ENCODE measurements at places on chromosomes 6 and 20.
A peak's percentile ranks its signal among the peaks of the same experiment; 100 is the strongest.

- DNase-seq: no peak
These were observed 328.9 kb downstream of the FARS2 start for GRCh38 chr6:5590187-5590586.

GRCh38 chr6:157813191-157813590, 9.9 kb upstream of the SNX9 start:
- no peak for DNase-seq

DNA sequence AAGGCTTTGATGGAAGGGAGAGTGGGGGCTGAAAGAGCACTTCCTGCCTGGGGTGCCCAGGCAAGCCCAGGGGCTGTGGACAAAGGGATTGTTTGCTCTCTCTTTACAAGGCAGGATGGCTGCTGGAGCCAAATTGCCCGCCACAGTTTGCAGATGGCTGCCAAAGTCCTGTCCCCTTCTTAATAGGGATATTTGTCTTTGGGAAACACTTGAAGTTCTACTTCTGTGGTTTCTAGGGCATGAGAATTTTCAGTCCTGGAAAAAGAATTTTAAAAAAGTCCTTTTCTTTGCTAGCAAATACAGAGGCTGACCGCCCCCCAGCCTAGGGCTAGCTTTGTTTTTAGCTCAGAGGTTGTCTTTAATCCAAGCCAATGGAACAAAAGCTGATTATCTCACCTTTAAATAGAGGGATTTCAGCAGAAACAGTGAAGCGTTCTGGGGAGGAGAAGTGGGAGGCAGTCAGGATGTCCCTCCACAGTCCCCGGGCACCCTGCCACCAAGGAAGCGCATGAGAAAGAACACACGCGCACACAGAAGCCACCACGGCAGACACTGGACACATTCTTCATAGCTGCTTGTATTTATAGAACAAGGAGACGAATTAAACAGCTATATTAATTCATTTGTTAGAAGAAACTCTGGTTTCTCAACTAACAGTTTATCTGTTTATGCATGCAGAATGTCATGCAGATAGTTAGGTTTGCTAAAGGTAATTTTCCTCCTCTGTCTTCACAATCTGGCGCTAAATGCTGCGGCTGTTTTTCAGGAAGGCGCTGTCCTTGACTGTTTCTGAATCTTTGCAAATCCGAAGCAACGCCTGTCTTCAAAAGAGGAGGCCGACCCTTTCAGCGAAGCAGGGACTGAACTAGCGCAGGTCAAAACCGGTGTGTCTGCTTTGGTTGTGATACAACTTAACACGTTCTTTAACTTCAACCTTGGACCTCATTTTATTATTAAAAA, 736.9 kb downstream of the QKI start:
- DNase-seq: no peak

- no peak for DNase-seq
These were observed 90.4 kb downstream of the CARMIL1 start for GRCh38 chr6:25369433-25370177.

DNA sequence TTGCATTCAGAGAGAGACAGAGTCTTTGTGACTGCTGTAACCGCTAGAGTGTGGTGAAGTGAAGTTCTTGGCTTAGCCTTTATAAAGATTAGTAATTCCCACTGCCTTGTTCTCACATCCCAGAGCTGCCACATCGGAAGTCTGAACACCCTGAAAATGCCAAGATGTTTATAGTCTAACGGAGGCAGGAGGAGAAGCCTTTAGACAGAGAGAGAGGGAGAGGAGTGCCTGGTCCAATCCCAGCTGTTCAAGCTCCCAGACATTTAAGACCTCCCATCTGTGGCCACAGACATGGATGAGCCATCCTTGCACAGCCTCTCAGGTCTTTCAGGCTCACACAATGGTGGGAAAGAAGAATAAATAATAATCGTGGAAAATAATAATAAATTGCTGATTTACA, 1422.8 kb upstream of the EYS start:
- DNase-seq: no peak

GRCh38 chr6:127917766-127918165, 16.9 kb upstream of the THEMIS start:
- DNase-seq: no peak

- no peak for DNase-seq
These were observed 98.4 kb upstream of the CARMIL1 start for GRCh38 chr6:25180630-25181349.

- DNase-seq: no peak
These were observed 119.4 kb downstream of the AIG1 start for GRCh38 chr6:143179901-143180612.

DNA sequence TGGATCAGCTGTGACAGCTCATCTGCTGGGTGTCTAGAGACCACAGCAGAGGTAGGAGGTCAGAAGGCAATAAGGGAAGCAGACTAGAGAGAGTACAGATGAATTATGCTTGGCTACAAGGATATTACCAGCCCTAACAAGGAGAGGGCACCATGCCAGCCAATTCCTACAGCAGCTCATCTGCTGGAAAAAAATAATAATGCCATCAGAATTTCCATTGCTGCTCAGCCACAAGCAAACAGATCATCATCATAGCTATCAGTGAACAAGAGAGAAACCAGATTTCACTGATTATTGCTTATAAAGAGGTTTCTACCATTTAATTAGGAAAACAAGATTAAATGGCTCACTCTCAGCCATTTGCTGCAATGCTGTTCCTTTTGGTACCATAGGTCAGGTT, 66.5 kb downstream of the PSMG4 start:
- DNase-seq: peak; percentile 13

- DNase-seq: no peak
These were observed 149.7 kb upstream of the TNFAIP3 start for GRCh38 chr6:137717074-137718073.

DNA sequence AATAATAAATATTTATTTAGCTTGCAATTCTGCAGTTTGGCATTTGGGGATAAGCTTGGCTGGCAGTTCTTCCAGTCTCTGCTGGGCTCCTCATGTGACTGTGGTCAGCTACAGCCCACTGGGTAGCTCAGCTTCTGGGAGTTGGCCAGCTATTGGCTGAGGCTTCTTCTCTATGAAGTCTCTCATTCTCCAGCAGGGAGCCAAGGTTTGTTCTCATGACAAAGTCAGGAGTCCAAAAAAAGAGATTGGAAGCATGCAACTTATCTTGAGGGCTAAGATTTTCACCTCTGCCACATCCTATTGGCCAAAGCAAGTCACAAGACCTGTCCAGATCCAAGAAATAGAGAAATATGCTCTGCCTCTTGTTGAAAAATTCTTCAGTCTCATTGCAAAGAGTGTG, 94.6 kb downstream of the SNAP25 start:
- no peak for DNase-seq

DNA sequence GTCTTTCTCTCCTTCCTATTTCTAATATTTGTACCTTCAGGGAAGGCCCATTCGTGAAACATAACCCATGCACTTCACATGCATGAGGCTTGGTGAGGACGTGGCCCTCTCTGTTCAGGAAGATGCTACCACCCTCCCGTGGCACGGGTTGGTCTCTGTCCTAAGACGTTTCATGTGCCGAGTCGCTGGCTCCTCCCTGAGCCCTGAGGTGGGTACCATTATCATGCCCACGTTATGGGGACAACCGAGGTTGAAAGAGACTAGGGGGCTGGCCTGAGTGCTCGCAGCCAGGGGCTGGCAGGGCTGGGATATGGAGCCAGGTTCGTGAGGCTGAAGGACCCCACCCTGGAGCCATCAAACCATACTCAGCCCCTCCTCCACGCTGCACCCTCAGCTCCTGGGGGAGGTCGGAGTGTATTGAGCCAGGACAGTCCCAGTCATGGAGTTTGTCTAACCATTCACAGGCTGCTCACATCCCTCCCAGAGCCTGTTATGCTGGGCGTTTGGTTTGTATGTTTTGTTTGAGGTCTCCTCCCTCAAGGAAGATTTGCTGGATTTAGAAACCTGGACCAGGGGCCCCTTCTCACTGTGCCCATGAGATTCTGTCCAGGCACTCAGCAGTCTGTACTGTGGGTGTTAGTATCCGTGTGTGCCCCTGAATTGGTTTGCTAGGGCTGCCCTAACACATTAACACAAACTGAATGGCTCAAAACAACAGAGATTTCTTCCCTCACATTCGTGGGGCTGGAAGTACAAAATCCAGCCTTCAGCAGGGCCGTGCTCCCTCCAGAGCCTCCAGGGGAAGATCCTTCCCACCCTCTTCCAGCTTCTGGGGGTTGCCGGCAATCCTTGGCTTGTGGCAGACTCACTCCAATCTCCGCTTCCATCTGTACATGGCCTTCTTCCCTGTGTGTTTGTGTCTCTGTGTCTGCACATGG, 88.3 kb downstream of the ANKRD60 start:
- no peak for DNase-seq

- DNase-seq: no peak
These were observed 586 bp upstream of the NQO2 start for GRCh38 chr6:2998998-2999617.

DNA sequence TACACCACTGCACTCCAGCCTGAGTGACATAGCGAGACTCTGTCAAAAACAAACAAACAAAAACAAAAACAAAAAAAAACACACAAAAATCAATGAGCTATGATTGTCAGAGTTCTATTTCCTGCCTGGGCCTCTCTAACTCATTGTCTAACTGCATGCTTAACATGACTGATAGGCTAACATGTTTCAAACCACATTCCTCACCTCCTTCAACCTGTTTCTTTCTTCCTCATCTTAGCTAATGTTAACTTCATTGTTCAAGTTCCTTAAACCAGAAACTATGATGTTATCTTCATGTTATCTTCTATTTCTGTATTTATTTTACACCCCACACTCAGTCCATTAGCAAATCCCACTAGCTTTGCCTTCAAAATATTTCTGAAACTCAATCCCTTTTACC, 41.5 kb downstream of the BEND6 start:
- DNase-seq: no peak

GRCh38 chr20:45994761-45995493, 13.8 kb upstream of the MMP9 start:
- no peak for DNase-seq

All from fibroblast of skin of left biceps (primary cell).